ENCODE measurements at places on chromosomes 1 and 21. TPM values are rescaled to one million over a fixed set of nuclear protein-coding genes. Genes with fewer than 3 reads are reported as not detected.
A peak's percentile ranks its signal among the peaks of the same experiment; 100 is the strongest.

The KANK4 gene
- 0.08 TPM for polyA plus RNA-seq

GRCh38 chr1:202304375-202304774 is 37.4 kb downstream of the UBE2T start:
- no peaks in the 10 kb centered on the region for H3K27me3 ChIP-seq
- H3K27ac ChIP-seq: no peak overlapping the region
- no peak overlapping the region for H3K4me3 ChIP-seq
- no peaks in the 10 kb centered on the region for H3K4me1 ChIP-seq
- no peaks in the 10 kb centered on the region for H3K36me3 ChIP-seq
- DNase-seq: peak; percentile 57

- H3K4me3 ChIP-seq: no peak overlapping the region
- no peak overlapping the region for H3K27ac ChIP-seq
Measured at GRCh38 chr1:200178340-200178739, 150.8 kb downstream of the NR5A2 start.

The XPR1 gene
- polyA plus RNA-seq: 18.6 TPM

The DDX20 gene
- polyA plus RNA-seq: 7.3 TPM

GRCh38 chr1:73899311-73899710 is 298.7 kb downstream of the LRRIQ3 start:
- no peak overlapping the region for H3K27ac ChIP-seq
- no peaks in the 10 kb centered on the region for H3K36me3 ChIP-seq
- no peaks in the 10 kb centered on the region for H3K27me3 ChIP-seq

DNA sequence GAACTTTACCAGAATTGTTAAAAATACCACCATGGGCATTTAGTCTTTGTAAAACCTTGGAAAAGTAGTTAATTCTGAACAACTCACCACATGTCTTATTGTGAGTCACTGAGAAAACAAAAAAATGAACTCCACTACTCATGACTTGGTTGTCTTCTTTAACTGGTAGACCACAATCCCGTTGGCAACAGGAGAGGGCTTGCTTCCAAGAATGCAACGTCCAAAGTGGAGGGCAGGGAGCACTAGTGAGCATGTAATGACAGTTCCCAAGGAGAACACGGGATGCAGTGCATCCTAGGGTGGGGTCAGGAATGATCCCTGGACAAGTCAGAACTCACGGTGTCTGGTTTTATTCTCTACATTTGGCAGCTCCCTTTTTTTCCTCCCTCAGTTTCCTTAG is 15.2 kb upstream of the HMCN1 start:
- no peak overlapping the region for H3K27ac ChIP-seq
- H3K4me3 ChIP-seq: no peak overlapping the region
- H3K4me1 ChIP-seq: peaks cover 7% of the 10 kb centered on the region
- H3K36me3 ChIP-seq: no peaks in the 10 kb centered on the region

- H3K4me1 ChIP-seq: peaks cover 24% of the 10 kb centered on the region
- H3K27ac ChIP-seq: peak within 1 kb of the TSS; percentile 74
- peak within 1 kb of the TSS; percentile 81 for H3K4me3 ChIP-seq
- H3K36me3 ChIP-seq: no peaks in the 10 kb centered on the region
Measured at GRCh38 chr1:78045926-78046778, at the start of gene GIPC2. Gene GIPC2, plus strand, starts transcription at chr1:78045966. Its CDS starts 129 bp downstream, at chr1:78046095.

- no peak overlapping the region for H3K4me3 ChIP-seq
- no peak overlapping the region for H3K27ac ChIP-seq
- no peaks in the 10 kb centered on the region for H3K36me3 ChIP-seq
- H3K27me3 ChIP-seq: no peaks in the 10 kb centered on the region
- DNase-seq: no peak
Measured at GRCh38 chr1:236273358-236273757, 8.4 kb downstream of the ERO1B start.

The ABCB10 gene
- 6.6 TPM for polyA plus RNA-seq

DNA sequence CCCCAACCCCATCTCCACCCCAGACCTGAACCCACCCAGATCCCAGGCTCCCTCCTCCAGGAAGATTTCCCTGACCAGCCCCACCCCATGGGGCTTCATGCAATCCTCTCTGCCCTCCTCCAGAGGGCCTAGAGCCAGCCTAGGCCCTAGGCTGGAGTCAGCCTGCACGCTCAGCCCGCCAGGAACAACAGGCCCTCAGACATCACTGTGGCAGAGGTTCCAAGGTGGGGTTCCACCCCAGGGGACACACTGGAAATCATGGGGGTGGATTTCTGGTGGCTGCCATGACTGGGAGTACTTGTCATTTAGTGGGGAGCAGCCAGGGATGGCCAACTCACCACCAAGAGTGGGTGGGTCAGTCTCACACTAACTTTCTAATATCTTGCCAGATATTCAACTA is 122.0 kb downstream of the GLIS1 start:
- H3K4me1 ChIP-seq: no peaks in the 10 kb centered on the region
- H3K27ac ChIP-seq: no peak overlapping the region
- peak; percentile 6 for DNase-seq

DNA sequence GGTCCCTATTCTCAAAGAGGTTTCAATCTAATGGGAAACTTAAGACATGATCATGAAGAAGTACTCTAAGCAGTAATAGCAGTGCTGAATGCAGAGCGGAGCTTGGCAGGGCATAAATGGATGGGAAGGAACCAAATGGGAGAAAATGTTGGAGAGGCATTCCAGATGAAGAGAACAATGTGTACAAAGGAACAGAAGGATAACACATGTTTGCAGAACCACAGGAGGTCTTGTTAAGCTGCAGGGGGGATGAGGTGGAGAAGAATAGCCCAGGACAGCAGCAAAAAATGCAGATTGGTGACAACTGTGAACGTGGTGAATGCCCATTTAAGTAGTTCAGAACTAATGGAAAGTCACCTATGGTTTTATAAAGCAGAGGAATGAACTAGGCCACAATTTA is 99.1 kb downstream of the ASTN1 start:
- no peaks in the 10 kb centered on the region for H3K27me3 ChIP-seq
- H3K27ac ChIP-seq: no peak overlapping the region

The LCK gene
- 0.34 TPM for polyA plus RNA-seq

- H3K4me3 ChIP-seq: no peak overlapping the region
- no peak for DNase-seq
- H3K4me1 ChIP-seq: no peaks in the 10 kb centered on the region
- H3K36me3 ChIP-seq: no peaks in the 10 kb centered on the region
Measured at GRCh38 chr1:198359024-198359653, 181.3 kb downstream of the ATP6V1G3 start.

DNA sequence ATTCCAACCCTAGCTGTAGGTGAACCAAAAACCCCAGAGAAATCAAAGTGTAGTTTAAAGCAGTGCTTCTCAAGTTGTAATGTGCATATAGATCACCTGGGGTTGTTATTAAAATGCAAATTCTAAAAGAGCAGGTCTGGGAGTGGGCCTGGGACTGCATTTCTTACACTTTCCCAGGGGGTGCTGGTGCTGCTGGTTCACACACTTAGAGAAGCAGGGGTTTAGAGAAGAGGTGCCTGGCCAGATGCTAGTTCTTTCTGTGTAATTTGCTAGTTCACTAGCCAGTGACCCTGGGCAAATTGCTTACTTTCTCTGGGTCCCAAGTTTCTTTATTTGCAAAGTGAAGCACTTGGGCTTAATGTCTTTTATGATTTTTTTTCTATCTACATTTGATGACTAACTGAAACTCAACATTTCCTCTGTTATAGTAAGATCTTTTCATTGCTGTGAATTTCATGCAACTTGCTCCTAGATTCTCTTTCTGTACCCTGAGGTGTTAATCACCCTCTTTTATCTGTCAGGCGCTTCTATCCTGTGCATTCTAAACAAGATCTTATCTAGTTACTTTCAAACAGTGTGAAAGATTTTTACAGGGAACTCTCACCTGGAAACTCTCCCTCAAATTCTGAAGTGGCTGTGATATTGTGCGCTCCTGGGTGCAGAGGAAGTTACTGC is 141.9 kb upstream of the UBE2U start:
- no peaks in the 10 kb centered on the region for H3K27me3 ChIP-seq
- H3K36me3 ChIP-seq: no peaks in the 10 kb centered on the region
- H3K4me1 ChIP-seq: no peaks in the 10 kb centered on the region
- DNase-seq: no peak

The SERPINC1 gene
- polyA plus RNA-seq: 0.33 TPM

DNA sequence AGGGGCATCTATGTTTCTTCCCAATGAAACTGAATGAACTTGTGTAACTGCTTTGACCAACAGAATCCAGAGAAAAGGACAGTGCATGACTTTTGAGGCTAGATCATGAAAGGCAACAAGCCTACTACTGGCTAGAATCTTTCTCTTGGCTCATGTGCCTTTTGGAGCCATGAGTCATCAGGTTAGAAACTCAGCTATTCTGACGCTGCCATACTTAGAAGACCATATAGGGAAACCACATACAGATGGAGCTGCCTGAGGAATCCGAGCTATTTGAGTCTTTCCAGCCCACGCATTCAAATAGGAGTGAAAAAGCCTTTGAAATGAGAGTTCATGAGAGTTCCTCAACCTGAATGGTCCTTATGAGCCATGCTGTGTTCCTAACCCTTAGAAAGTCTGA is 738.5 kb upstream of the CHRM3 start:
- H3K36me3 ChIP-seq: no peaks in the 10 kb centered on the region
- no peaks in the 10 kb centered on the region for H3K4me1 ChIP-seq
- DNase-seq: no peak
- H3K27ac ChIP-seq: no peak overlapping the region

GRCh38 chr21:33478935-33479678 is 667 bp downstream of the TMEM50B start:
- no peaks in the 10 kb centered on the region for H3K4me1 ChIP-seq
- H3K27me3 ChIP-seq: no peaks in the 10 kb centered on the region
- H3K36me3 ChIP-seq: no peaks in the 10 kb centered on the region
- DNase-seq: peak; percentile 39

DNA sequence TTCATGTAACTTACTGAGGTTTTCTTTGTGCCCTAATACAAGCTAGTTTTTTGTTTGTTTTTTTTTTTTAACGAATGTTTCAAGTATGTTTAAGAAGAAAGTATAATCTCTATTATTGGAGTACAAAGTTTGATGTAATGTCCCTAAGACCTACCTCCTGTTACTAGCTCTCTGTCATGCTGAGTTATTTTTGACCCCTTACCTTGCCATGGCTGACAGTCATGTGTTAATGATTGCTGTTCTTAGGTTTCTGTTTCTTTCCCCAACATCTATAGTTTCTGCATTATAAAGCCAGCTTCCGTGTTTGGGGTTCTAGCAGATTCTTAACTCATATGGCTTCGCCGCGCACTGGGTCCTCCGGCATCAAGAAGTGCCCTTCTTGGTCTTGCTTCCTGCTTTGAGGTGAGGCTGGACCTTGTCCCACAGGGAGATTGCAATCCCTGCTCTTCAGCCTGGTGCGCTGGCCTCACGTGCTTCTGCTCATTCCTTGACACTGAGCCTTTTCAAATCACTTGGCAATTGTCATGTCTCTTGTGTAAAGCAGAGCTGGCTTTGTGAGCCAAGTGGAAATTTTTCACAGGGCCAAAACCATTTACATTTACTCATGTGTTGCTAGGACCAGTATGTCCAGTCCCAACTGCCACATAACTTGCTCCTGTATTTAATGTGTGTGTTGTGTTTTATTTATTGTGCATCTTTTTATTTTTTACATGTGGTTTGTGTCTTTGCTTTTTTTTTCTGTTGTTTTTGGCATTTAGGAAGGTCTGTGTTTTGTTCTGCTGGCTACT is 135.0 kb upstream of the COL6A1 start:
- DNase-seq: no peak
- H3K4me3 ChIP-seq: no peak overlapping the region
- H3K27ac ChIP-seq: peak overlapping the region; percentile 20
- H3K4me1 ChIP-seq: peaks cover 7% of the 10 kb centered on the region
- H3K36me3 ChIP-seq: no peaks in the 10 kb centered on the region

GRCh38 chr1:241442686-241443085 is 76.9 kb downstream of the FH start:
- H3K36me3 ChIP-seq: no peaks in the 10 kb centered on the region
- H3K4me3 ChIP-seq: no peak overlapping the region
- H3K27me3 ChIP-seq: no peaks in the 10 kb centered on the region
- DNase-seq: no peak

DNA sequence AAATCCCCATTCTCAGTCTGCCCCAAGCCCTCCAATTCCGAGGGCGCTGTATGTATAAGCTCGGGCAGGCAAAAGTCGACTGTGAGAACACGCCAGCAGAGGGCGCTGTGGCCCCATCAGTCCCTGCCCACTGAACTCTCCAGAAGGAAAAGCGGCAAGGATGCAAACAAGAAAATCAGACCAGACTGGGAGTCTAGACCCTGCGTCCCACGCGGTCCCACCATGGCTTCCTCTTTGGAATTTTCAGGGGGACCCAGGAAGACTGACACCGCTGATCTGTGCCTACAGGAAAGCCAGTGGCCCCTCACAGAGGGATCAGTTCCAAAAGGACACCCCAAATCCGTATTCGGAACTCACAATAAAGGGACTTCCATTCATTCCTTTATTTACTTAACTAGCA is 19.5 kb downstream of the TEX35 start:
- no peak overlapping the region for H3K27ac ChIP-seq
- H3K4me3 ChIP-seq: no peak overlapping the region
- H3K36me3 ChIP-seq: no peaks in the 10 kb centered on the region
- H3K27me3 ChIP-seq: no peaks in the 10 kb centered on the region
- H3K4me1 ChIP-seq: no peaks in the 10 kb centered on the region

DNA sequence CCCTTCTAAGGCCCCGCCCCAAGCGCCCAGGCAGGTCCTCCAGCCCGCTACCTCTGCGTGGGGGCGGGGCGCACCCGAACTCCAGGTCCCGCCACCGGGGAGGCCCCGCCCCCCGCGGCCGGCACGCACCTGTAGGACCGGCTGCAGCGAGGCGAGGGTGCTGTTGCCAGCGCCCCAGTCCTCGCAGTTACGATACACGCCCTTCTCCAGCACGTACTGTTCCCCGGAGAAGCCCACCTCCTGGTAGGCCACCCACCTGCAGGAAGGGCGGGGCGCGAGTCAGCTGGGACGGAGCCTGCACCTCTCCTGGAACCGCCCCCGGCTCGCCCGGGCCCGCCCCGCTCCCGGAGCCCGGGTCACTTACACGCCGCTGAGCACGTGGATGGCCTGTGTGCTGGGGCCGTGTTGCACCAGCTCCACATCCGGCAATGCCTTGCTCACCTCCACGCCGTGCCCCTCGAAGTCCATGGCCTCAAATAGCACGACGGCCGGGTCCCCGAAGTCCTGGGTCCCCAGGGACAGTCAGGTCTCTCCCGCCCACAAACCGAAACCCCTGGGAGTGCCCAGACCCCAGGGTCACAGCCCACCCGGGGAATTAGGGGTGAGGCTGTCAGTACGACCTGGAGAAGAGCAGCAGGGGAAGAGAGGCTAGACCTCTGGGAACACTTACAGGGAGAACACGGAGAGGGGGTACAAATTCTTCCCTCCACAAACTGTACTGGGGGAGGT is 17.3 kb downstream of the CRYBG2 start:
- peak; percentile 44 for DNase-seq
- no peaks in the 10 kb centered on the region for H3K36me3 ChIP-seq
- peaks cover 18% of the 10 kb centered on the region for H3K27me3 ChIP-seq
